ENCODE measurements at places on chromosomes 16 and 17.

- no peak for DNase-seq
Measured at GRCh38 chr16:20396846-20397467, 7.6 kb downstream of the PDILT start.

GRCh38 chr16:78179666-78180065 lies 80.2 kb downstream of the WWOX start:
- no peak for DNase-seq

GRCh38 chr16:72895951-72896350 lies 152.0 kb downstream of the ZFHX3 start:
- no peak for DNase-seq

GRCh38 chr17:33387406-33387805 lies 94.3 kb upstream of the ASIC2 start:
- no peak for DNase-seq

- no peak for DNase-seq
Measured at GRCh38 chr17:79991924-79992648, 43.6 kb downstream of the TBC1D16 start.

- no peak for DNase-seq
Measured at GRCh38 chr17:28828294-28829040, 14.1 kb downstream of the FAM222B start.

GRCh38 chr16:71565812-71566700 lies 10.8 kb downstream of the TAT start:
- DNase-seq, result no peak

- no peak for DNase-seq
Measured at GRCh38 chr16:88424587-88425235, 28.4 kb upstream of the ZFPM1 start.

- no peak for DNase-seq
Measured at GRCh38 chr17:28520687-28521086, 14.5 kb downstream of the FOXN1 start.

DNA sequence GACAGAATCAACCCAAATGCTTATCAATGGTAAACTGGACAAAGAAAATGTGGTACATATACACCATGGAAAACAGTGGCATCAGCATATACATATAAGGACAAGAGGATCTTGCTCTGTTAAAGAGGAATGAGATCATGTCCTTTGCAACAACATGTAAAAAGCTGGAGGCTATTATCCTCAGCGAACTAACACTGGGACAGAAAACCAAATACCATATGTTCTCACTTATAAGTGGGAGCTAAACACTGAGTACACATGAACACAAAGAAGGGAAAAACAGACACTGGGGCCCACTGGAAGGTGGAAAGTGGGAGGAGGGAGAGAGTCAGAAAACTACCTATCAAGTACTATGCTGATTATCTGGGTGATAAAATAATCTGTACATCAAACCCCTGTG lies 447.3 kb upstream of the MAF start:
- no peak for DNase-seq

DNA sequence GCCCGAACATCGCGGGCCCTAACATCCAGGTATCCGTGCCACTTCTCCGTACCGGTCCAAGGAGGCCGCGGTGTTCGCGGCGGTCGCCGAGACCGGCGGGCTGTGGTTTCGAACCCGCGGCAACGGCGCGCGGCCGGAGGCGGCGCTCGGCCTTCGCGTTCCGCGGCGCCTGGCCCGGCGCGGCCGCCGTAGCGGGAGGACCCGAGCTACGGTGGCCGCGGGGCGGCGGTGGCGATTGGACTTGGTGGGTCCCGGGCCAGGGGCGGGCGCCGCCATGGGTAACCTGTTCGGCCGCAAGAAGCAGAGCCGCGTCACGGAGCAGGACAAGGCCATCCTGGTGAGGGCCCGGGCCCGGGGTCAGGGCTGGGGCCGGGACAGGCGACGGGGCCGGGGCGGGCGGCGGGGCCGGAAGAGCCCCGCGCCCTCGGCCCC lies at the start of gene CHMP6:
TSS of gene CHMP6 (plus strand) at position 197 of the 432 bp plus-strand sequence. CDS start at position 275, 78 bp downstream.
- DNase-seq, result no peak

DNA sequence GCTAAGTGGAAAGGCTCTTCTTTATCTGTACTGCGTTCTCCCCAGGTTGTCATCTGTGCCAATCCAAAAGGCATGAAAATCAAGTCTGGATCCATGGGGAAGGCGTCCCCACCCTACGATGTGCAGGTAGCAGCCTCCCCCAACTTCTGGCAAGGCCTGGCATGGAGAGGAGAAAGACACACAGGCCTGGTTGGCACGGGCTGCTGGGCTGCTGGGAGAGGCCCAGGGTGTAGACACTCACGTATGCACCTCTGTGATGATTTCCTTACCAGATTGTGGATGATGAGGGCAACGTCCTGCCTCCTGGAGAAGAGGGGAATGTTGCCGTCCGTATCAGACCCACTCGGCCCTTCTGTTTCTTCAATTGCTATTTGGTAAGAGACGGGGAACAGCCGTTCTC lies 20.4 kb upstream of the ACSM2A start:
- DNase-seq, result no peak

DNA sequence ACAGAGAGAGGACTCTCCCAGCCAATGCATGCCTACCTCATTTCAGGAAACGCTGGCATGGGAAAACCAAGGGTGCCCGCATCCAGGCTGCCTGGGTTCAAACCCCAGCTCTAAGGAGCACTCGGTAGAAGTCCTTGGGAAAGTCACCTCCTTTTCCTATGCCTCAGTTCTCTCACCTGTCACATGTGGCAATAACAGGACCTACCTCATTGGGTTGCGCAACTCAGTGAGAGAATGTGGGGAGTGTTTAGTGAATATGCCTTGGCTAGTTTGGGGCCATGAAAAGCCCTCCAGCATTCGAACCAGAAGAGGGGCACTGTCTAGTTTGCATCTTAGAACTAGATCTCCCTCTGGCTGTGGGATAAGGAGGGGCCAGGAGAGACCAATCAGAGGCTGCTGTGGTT lies 9.0 kb upstream of the NXPH3 start:
- DNase-seq, result no peak
